Activated CD4-positive, CD25-positive, alpha-beta regulatory T cell treated with anti-CD3 and anti-CD28 coated beads, Interleukin-2, amount 50 U/mL, for 24 hours (primary cell): ENCODE measurements at places on chromosomes 1 and 21.
A peak's percentile ranks its signal among the peaks of the same experiment; 100 is the strongest.

- ATAC-seq = no peak
Observed at GRCh38 chr1:108188801-108189200, 11.3 kb downstream of the SLC25A24 start.

DNA sequence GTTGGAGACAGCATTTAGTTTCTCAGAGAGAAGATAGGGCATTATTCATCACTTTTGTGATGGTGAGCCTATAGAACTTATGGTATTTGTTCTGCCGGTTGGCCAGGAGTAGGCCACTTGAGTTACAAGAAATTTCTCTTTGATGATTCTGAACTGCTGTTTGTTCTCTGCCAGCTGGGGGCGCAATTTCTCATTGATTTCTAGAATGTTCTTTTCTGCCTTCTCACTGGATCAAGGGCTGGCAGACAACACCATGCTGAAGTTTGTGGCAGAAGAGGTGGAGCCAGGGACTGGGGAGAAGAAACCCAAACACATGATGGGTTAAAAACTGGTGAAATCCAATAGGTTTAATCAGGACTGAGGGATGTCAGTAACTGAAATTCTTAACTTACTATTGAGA is 360.6 kb downstream of the FAM72C start:
- ATAC-seq = no peak

GRCh38 chr1:173063171-173063570 is 12.4 kb upstream of the TNFSF18 start:
- ATAC-seq = no peak

- no peak for ATAC-seq
Observed at GRCh38 chr1:30686236-30686935, 37.0 kb downstream of the MATN1 start.

DNA sequence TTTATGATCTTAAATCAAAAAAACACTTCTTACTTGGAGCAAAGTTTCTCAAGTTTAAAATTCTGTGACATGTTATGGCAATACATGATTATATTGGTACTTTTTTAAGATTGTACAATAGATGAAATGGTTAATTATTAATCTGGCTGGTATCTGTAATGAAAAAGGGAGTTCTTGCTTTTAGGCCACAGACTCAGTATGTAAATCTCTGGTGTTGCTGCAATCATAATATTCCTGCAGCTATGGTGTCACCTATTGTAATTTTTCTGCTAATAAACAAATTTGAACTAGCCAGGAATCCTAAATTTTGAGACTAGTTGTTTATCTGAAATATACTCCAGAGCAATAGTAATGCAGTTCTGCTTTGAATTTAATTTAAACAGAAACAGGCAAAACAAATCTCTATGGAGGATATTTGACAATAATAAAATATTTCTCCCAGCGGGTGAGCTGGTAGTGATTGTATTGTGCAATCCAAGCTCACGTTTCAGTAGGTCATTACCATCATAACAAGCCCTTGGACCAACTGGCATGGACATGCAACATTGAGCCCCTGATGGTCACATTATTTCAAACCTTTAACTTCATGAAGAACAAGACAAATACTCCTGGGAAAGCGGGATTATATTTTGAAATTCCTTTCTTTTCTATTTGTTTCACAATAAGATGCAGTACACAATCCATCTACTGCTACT is 77.2 kb upstream of the USH2A start:
- ATAC-seq = no peak

GRCh38 chr1:10693497-10694273 is 102.8 kb downstream of the CASZ1 start:
- ATAC-seq = peak; percentile 23

DNA sequence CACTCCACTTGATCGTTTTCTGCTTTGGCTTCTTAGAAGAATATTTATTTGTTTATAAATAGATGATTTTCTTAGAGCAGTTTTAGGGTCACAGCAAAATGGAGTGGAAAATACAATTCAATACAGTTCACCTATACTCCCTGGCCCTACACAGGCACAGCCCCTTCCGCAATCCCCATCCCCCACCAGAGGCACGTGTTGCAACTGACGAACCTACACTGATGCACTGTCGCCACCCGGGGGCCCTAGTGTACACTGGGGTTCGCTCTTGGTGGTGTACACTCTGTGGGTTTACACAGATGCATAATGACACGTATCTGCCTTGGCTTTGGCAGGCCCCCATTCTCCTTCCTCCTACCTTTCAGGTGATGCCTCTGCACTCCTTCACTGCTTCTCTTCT is 8.0 kb downstream of the ECHDC2 start:
- ATAC-seq = no peak

- no peak for ATAC-seq
Observed at GRCh38 chr1:34867415-34867814, 7.9 kb upstream of the SMIM12 start.

GRCh38 chr1:171426645-171427044 is 58.7 kb upstream of the PRRC2C start:
- ATAC-seq = no peak

- no peak for ATAC-seq
Observed at GRCh38 chr1:52996653-52997052, 65.4 kb upstream of the PODN start.
